Activated CD4-positive, alpha-beta memory T cell treated with anti-CD3 and anti-CD28 coated beads, Interleukin-2, amount 10 ng/mL, durations not matched to agents 7 days and 5 days (primary cell): ENCODE measurements at places on chromosomes 4 and X. TPM values are rescaled to one million over a fixed set of nuclear protein-coding genes. Genes with fewer than 3 reads are reported as not detected.

The TACR3 gene
- not detected for total RNA-seq

The SLIT2 gene
- total RNA-seq, result not detected

The SFRP2 gene
- not detected for total RNA-seq

The HSFX3 gene
- total RNA-seq, result not detected

The CXCL11 gene
- 0.33 TPM for total RNA-seq
